ENCODE measurements at places on chromosomes 7 and 10. TPM values are rescaled to one million over a fixed set of nuclear protein-coding genes. Genes with fewer than 3 reads are reported as not detected.

LIPJ gene
- not detected for polyA plus RNA-seq

CXCL12 gene
- polyA plus RNA-seq: 8.9 TPM

KLHL7 gene
- 170 TPM for polyA plus RNA-seq

TFR2 gene
- 0.55 TPM for polyA plus RNA-seq
